ENCODE measurements at places on chromosomes 12 and 14.

GRCh38 chr12:113077859-113078255 is 21.3 kb downstream of the DTX1 start:
- no peak for DNase-seq

DNA sequence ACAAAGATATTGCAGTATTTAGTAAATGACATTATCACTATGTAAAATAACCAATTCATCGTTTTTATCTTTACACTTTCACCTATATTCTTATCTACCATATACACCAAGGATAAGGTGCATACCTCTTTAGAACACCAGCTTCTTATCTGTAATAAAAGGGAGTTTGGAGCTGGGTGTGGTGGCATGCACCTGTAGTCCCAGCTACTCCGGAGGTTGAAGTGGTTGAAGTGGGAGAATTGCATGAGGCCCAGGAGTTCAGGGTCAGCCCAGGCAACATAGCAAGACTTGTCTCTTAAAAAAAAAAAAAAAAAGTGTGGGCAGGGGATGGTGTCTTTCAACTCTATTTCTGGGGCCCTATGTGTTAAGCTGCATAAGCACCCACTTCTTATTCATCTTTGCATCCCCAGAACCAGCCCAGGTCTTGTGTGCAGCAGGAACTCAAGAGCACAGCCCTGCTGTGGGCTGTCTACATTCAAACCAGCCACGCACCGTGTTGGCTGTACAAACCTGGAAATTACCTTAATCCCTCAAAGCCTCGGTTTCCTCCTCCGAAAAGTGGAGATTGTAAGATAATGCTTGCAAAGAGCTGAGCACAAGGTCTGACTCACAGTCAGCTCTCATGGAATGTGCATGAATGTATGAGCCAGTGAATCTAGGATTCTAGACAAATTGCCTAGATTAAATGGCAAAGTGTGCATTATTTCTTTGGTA is 256.6 kb upstream of the FOXN3 start:
- DNase-seq: no peak

- DNase-seq: no peak
These were observed 15.8 kb downstream of the CYP46A1 start for GRCh38 chr14:99699861-99700260.

- no peak for DNase-seq
These were observed 2.3 kb downstream of the TBX5 start for GRCh38 chr12:114403690-114404066.

DNA sequence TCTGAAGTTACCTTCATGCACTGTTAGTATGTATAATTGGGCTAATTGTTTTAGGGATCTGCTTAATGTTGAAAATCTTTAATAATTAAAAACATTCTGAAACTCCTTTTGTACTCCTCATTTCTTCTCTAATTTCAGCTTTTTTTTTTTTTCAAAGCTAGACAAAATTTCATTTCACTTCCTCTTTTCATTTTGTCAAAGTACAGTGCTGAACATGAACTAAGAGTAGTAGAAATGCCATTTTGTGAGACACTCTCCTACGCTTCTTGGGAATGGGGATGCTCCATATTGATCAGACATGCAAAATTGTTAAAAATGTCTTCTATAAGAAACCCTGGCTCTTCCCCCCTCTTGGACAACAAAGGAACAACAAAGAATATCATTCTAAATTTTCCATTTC is 1.7 kb downstream of the ABCD2 start:
- DNase-seq: no peak

DNA sequence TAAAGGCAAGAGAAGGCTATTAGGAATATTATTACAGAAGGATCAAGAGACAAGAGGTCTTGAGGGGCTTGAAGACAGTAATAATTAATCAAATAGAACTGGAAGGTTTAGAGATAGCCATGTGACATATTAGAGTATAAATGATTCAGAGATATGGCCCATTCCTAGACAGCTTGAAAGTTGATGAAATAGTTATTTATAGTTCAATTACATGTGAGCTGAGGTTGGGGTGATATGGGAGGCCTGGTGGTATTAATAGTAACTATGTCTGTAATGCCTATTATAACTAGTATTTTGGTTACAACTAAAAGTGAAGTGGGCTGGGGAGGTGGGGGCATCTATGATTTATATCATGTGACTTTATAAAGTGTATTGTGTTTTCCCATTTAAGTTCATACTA is 14.1 kb upstream of the MIS18BP1 start:
- DNase-seq: no peak

GRCh38 chr12:72753571-72753970 is 481.4 kb downstream of the TRHDE start:
- DNase-seq: no peak

Data from progenitor cell of endocrine pancreas (in vitro differentiated cells).